Activated T-cell treated with anti-CD3 and anti-CD28 coated beads, Interleukin-2, amount 50 U/mL, for 72 hours (primary cell): ENCODE measurements at places on chromosomes 7 and 10. TPM values are rescaled to one million over a fixed set of nuclear protein-coding genes. Genes with fewer than 3 reads are reported as not detected.

DNA sequence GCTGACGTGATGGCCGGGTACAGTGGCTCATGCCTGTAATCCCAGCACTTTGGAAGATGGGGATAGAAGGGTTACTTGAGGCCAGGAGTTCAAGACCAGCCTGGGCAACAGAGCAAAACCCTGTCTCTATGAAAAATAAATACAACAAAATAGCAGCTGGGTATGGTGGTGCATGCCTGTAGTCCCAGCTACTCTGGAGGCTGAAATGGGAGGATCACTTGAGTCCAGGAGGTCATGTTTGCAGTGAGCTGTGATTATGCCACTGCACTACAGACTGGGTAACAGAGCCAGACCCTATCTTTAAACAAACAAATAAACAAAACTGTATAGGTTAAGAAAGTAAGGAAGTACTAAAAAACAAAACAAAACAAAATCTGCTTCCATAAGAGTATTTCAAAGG is 6.2 kb upstream of the CUL2 start:
- DNase-seq = no peak
- peaks cover 3% of the 10 kb centered on the region for H3K4me1 ChIP-seq
- no peak overlapping the region for H3K27ac ChIP-seq
- H3K36me3 ChIP-seq = peaks cover 3% of the 10 kb centered on the region
- H3K4me3 ChIP-seq = no peak overlapping the region

Gene ZWINT
- total RNA-seq = 59.3 TPM

Gene FFAR4
- not detected for total RNA-seq

DNA sequence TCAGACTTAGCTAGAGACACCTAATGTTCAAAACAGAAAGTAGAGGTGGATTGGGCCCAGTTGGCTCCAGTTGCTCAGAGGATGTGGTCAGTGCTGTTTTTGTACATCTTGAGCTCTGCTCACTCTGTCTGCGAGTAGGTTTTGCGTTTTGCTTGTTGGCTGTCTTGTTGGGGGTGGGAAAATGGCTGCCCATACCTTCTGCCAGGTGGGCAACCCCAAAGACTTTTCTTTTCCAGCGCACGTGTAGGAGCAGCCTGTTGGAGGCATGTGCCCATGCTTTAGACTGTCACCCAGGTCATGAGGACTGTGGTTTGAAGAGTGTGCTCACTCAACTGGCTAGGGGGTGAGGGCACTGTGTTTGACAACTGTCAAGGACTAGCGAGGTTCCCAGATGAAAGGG is 73.9 kb downstream of the KAT6B start:
- peak overlapping the region; percentile 33 for H3K4me3 ChIP-seq
- H3K4me1 ChIP-seq = peaks cover 61% of the 10 kb centered on the region
- peak overlapping the region; percentile 25 for H3K27ac ChIP-seq

- H3K27ac ChIP-seq = no peak overlapping the region
- peaks cover 80% of the 10 kb centered on the region for H3K4me1 ChIP-seq
- peaks cover 30% of the 10 kb centered on the region for H3K36me3 ChIP-seq
Observed at GRCh38 chr10:62813453-62813852, 2.7 kb downstream of the EGR2 start.

Gene GSTO2
- total RNA-seq = 6.8 TPM

DNA sequence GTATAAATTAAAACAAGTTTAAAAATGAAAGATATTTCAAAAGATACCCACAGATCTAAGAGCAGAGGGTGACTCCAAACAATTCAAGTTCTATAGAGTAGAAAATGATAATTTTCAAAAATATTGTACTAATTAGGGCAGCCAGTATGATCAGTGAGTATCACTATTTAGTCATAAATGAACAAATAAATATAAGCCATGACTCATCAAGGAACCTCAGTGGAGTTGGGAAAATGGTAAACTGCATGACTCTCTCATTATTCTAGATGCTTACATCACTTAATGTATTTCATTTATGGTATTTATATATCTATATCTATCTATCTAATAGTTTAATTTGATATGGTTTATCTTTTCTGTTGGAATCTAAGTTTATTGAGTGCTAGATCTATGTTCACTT is 94.3 kb downstream of the THSD7A start:
- no peaks in the 10 kb centered on the region for H3K27me3 ChIP-seq
- H3K27ac ChIP-seq = no peak overlapping the region
- no peak for DNase-seq
- H3K4me3 ChIP-seq = no peak overlapping the region
- H3K36me3 ChIP-seq = no peaks in the 10 kb centered on the region

DNA sequence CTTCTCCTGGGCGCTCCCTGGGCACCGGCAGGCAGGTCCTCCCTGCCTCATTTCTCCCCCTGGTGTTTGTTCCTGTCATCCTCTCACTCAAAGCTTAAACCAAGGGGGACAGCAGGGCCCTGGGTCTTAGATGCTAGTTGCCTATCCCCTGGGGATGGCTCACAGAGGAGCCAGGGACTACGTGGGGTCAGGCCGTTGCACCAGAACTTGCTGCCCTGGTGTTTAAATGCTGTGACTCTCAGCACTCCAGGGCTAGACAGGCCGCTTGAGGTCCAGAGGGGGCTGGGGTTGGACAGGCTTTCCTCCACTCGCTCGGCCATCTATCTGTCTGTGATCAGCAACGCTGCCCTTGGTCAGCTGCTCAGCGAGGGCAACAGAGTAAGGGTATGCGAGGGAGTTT is 340.3 kb downstream of the CXCL12 start:
- no peak overlapping the region for H3K27ac ChIP-seq
- peaks cover 4% of the 10 kb centered on the region for H3K4me1 ChIP-seq
- no peak for DNase-seq
- H3K4me3 ChIP-seq = no peak overlapping the region
- no peaks in the 10 kb centered on the region for H3K36me3 ChIP-seq
- peaks cover 20% of the 10 kb centered on the region for H3K27me3 ChIP-seq

DNA sequence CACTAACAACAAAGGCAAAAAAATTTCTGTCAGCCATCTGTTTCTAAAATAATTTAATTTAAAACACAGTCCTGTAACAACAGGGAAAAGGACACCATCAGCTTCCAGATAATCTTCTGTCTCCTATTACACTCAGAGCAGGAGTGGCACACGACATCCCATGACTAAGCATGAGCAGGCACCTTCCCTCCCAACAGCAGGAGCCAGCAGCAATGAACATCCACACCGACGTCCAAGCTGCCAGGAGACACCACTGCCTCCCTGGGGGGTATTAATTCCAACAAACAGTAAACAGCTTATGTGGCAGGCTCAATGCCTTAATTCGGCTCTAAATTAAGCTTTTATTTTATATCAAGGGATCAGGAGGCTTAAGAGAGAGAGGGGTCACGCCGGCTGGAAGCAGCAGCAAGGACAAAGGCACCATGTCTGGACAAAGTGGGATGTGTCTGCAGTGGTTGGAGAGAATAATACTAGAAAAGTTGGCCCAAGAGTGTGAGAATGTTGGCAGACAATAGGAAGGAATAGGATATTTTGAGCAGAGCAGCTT is 45.7 kb downstream of the KIAA1549 start:
- no peak for DNase-seq
- H3K4me3 ChIP-seq = no peak overlapping the region
- H3K36me3 ChIP-seq = no peaks in the 10 kb centered on the region
- H3K4me1 ChIP-seq = no peaks in the 10 kb centered on the region
- H3K27me3 ChIP-seq = no peaks in the 10 kb centered on the region
- H3K27ac ChIP-seq = no peak overlapping the region

GRCh38 chr10:90871766-90872647 is at the start of gene RPP30:
Gene RPP30 (plus strand): TSS chr10:90871974. CDS start chr10:90871987, 13 bp downstream.
- H3K27ac ChIP-seq = peak within 1 kb of the TSS; percentile 99
- peaks cover 34% of the 10 kb centered on the region for H3K27me3 ChIP-seq
- peak; percentile 88 for DNase-seq
- peaks cover 18% of the 10 kb centered on the region for H3K36me3 ChIP-seq

GRCh38 chr10:24889639-24890038 is 62.8 kb downstream of the PRTFDC1 start:
- no peak overlapping the region for H3K27ac ChIP-seq
- DNase-seq = no peak
- H3K4me1 ChIP-seq = peaks cover 48% of the 10 kb centered on the region
- no peaks in the 10 kb centered on the region for H3K27me3 ChIP-seq

Gene UNCX
- not detected for total RNA-seq

DNA sequence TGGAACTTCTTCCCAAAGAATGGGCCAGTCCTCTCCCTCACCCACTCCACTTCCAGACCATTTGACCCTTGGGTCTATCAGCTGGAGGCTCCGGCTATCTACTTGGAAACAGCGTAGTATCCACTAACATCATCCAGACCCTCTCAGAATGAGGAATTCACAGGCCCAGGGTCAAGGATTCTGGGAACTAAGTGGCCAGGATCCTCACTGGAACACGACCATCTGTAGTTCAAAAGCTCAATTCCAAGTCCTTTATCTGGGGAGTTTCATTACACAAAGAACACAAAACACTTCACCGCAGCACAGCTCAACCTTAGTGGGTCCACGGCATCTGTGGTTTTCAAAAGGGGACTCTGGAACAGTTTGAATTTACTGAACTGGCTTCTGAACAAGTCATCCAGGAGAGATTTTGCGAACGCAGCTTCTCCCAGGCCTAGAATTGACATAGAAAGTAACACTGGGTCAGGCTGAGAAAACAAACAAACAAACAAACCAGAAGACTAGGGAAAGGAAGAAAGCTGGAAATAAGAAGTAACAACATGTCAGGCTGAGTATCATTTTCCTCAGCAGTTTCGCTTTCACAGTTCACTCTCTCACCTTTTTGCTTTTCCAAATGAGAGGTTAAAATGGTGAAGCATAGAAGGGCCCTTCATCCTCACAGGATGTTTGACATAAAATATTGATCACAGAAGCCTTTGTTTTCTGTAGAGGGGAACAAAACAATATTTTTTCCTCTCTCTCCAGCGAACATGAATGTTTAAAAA is 57.6 kb upstream of the USP6NL start:
- H3K4me1 ChIP-seq = peaks cover 17% of the 10 kb centered on the region
- H3K27ac ChIP-seq = no peak overlapping the region
- H3K36me3 ChIP-seq = no peaks in the 10 kb centered on the region
- no peak overlapping the region for H3K4me3 ChIP-seq

GRCh38 chr10:103800789-103801540 is 54.4 kb downstream of the SH3PXD2A start:
- peaks cover 29% of the 10 kb centered on the region for H3K4me1 ChIP-seq
- peak; percentile 56 for DNase-seq
- H3K36me3 ChIP-seq = no peaks in the 10 kb centered on the region
- no peaks in the 10 kb centered on the region for H3K27me3 ChIP-seq
